NCI-H1048 (cell line): ENCODE measurements at places on chromosomes 2 and 18.

- DNase-seq = no peak
These were observed 1049.2 kb upstream of the ZEB2 start for GRCh38 chr2:145569108-145569507.

- no peak for DNase-seq
These were observed 55.7 kb downstream of the CTDP1 start for GRCh38 chr18:79735071-79735980.

- no peak for DNase-seq
These were observed 672.1 kb upstream of the FANCL start for GRCh38 chr2:58913082-58913726.

GRCh38 chr2:203688798-203689197 is 17.6 kb upstream of the CD28 start:
- DNase-seq = no peak

DNA sequence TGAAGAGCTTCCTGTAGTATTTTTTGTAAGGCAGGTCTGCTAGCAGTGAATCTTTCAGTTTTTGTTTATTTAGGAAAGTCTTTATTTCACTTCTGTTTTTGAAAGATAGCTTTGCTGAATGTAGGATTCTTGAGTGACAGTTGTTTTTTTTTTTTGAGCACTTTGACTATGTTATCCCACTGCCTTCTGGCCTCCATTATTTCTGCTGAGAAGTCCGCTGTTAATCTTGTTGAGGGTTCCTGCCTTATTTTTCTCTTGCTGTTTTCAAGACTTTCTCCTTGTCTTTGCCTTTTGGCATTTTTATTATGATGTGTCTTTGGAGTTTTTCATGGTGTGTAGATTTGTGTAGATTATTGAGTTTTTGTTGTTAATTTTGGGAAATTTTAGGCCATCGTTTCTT is 21.9 kb downstream of the RBFA start:
- DNase-seq = no peak

- DNase-seq = no peak
These were observed 105.9 kb downstream of the PXDN start for GRCh38 chr2:1638281-1638860.

GRCh38 chr2:9250498-9251153 is 44.0 kb downstream of the ASAP2 start:
- no peak for DNase-seq

- DNase-seq = no peak
These were observed 536.0 kb downstream of the TNS1 start for GRCh38 chr2:217466805-217467204.

- DNase-seq = no peak
These were observed 201.1 kb downstream of the SPP2 start for GRCh38 chr2:234251326-234252271.

- no peak for DNase-seq
These were observed 32.9 kb downstream of the ZC3H15 start for GRCh38 chr2:186518945-186519344.

DNA sequence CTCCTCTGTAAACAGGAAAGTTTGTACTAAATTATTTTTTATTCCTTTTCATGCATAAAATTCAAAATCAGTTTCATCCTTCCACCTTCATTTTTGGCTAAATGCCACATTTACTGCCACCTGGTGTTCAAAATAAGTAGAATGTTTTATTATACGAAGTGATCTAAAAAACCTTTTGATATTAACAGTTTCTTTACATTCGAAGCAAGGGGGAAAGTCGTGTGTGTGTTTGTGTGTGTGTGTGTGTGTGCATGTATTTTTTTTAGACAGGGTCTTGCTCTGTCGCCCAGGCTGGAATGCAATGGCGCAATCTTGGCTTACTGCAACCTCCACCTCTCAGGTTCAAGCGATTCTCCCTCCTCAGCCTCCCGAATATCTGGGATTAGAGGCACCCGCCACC is 9.0 kb upstream of the SCN9A start:
- no peak for DNase-seq

GRCh38 chr2:48841126-48841525 is 85.6 kb upstream of the LHCGR start:
- no peak for DNase-seq

DNA sequence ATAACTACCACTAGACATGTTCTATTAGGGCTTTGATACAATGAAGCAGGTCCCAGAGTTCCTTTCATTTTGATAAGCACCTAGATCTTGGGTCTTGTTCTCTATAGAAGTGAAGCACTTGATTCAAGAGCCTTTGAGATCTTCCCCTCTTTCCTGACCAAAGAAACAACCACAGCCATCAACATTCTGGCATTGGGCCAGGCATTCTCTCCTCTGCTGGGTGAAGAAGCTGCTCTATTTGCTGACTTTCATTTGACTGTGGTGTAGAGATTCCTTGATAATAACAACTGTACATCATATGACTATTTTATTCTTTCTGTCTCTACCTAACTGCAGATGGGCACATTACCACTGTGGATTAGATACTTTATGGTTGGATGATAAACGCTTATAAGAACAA is 96.6 kb upstream of the LYPD1 start:
- no peak for DNase-seq

GRCh38 chr18:70181015-70181414 is 24.5 kb downstream of the RTTN start:
- no peak for DNase-seq

DNA sequence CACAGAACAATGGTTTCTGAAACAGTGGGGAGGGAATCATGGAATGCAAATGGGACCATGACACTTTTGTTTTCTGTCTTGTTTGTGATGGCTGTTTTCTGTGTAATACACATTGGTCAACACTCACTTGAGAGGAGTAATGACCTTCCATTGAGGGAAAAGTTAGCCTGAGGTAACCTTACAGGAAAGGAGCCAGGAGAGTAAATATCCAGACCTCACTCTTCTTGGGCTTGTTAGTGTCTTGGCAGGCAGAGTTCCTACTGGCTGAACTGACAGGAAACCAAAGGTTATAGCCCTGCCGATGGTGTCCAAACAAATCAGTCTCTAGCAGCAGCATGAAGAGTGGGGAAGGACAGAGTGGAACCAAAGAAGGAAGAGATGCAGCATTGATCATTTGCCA is 17.2 kb upstream of the RPRM start:
- DNase-seq = no peak

DNA sequence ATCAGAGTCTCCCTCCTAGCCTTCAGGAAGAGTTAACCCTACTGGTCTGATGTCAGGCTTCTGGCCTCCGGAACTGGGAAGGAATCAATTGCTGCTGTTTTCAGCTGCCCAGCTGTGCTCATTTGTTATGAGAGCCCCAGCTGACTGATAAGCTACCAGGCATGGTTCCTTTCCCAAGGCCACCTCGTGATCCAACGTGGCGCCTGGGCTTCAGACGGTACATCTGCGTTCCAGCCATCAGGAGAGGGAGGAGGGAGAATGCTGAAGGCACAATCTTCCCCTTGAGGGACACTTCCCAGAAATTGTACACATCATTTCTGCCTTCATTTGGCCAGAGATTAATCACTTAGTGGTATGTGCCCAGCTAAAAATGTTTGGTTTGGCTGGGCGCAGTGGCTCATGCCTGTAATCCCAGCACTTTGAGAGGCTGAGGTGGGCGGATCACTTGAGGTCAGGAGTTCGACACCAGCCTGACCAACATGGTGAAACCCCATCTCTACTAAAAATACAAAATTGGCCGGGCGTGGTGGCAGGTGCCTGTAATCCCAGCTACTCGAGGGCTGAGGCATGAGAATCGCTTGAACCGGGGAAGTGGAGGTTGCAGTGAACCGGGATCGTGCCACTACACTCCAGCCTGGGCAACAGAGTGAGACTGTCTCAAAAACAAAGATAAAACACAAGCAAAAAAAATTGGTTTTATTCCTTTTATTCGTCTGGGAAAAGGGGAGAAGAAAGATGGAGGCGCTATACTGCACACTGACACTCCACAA is 10.5 kb upstream of the ARMC9 start:
- DNase-seq = no peak

- no peak for DNase-seq
These were observed 238.6 kb downstream of the ZNF385B start for GRCh38 chr2:179622635-179623300.

- no peak for DNase-seq
These were observed 366.0 kb downstream of the CPS1 start for GRCh38 chr2:210922419-210922818.

DNA sequence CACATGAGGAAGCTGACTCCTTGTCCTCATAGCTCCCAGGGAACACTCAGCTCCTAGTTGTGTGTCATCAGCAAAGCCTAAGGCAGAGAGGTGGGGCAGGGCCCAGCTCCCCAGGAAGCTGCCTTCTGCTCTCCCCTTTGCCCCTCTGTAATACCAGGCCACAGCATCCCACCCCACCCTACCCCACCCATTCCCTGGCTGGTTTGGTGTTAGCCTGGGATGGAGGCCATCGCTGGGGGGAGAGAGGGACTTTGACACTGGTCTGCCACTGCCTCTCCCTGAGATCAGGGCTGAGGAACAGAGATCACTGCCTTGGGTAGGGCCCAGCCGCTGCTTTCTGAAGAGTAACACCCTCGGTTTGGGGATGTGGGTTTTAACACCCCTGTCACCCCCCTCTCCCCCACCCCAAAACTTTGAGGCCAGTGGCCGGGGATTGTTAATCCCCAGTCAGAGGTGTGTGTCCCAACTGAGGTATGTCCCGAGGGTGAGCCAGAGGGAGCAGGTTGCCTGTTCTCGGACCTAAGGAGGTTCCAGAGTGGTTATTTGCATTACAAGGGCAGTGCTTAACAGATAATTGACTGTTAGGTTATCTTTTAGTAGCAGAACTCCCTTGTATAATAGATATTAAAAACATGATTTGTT is 41.4 kb downstream of the TET3 start:
- DNase-seq = no peak

GRCh38 chr18:30903566-30903965 is 139.0 kb downstream of the DSC3 start:
- DNase-seq = no peak

- no peak for DNase-seq
These were observed 4.0 kb downstream of the PREB start for GRCh38 chr2:27130396-27130795.

GRCh38 chr2:41950666-41950960 is 97.2 kb upstream of the PKDCC start:
- no peak for DNase-seq

GRCh38 chr2:240948905-240949790 is 43.0 kb downstream of the CROCC2 start:
- DNase-seq = no peak

- no peak for DNase-seq
These were observed 2.1 kb downstream of the ASB1 start for GRCh38 chr2:238428866-238429265.

DNA sequence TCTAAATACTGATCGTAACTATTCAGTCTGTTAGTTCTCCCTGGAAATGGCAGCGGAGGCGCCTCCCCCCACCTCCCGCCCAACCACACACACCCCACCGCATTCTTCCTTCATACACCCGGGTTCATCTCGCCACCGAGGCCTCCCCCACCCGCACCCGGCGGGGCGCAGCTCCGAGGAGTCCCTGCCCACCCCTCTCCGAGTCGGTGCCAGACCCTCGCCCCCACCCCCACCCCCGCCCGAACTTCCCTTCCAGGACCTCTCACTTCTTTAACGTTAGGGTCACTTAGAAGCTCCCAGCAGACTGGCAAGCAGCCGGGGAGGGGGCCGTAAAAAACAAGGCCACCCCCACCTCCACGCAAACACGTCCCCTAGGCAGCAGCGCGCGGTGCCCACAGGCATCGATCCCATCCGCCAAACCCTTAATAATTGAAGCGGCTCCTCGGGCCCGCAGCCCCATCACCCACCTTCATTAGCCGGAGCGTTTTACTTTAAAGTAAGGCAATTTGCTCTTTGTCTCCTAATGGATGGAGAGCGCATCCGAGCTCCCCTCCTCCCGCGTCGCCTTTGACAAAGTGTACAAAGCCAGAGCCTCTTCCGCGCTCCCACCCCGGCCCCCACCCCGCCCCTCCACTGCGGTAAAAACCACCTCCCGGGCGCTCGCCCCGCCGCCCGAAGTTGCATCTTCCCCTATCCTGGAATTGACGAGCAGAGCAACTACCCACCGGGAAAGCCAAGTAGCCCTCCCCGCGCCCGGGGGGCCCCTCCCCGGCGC is 624 bp downstream of the ZNF516 start:
- no peak for DNase-seq

- DNase-seq = no peak
These were observed 293.1 kb upstream of the ID2 start for GRCh38 chr2:8388781-8389180.

DNA sequence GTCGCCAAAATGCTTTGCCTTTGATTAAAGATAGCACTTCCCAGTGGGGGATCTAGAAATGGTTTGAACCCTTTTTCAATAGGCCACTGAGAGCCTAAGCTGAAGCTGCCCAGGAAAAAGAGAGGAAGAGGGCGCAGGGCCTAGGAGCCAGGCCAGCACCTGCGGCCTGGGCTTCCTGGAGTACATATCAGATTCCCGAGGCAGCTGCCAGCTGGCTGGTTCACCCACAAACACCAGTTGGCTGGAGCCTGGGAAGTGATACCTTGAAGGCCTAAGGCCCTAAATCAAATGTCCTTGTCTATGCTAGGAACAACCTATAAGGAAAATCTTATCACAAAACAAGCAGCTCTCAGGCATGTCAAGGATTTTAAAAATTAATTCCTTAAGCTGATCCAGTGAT is 37.1 kb downstream of the ANKRD44 start:
- DNase-seq = no peak

DNA sequence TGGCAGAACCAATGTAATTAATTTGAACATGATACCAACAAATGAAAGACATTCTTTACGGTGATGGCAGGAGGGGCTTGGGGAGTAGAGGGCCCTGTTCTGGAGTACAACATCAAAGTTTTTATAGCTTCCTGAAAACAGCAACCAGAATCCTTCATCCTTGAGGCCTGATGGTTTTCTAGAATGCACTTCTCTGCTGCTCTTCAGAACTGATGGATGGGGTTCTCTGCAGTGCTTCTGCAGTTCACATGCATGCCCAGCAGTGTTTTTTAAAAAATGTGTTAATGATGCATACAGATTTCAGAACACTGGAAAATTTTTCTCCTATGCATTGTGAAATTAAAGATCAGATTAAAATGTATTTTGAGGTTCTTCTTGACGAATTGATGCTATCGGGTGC is 2.5 kb downstream of the LTBP1 start:
- no peak for DNase-seq

DNA sequence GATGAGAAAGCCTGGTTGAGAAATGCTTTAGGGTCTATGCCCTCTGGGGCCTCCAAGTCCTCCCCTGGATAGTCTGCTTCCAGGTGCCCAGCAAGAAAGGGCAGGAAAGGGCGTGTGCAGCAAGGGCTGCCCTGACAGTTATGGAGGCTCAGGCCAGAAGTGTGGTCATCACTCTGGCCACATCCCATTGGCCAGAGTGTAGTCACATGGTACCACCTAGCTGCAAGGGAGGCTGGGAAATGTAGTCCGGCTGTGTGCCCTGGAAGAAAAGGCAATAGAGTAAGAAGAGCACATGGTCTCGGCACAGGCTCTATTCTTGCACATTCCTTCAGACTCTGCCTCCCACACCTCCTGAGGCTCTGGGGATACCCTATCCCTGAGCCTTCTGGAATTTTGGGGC is 35.7 kb downstream of the ODC1 start:
- DNase-seq = no peak

DNA sequence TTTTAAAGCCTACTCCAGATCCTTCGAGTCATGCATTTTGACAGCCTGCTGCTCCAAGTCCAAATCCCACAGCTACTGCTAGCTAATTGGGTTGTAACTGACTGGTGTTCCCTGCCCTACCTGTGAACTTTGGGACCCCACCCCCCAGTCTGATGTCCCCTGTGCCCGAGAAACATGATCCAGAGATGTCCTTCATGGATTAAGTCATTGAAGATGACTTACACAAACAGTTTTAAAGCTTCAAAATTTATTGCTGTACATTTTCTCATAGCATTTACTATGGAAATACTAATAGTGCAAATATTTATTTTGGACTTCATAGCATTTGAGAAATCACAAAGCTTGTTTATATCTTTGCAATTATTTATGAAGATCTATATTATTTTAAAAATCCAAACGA is 73.1 kb downstream of the MBD2 start:
- DNase-seq = no peak
